ENCODE measurements at places on chromosomes 11 and 22.
A peak's percentile ranks its signal among the peaks of the same experiment; 100 is the strongest.

- ATAC-seq, result peak; percentile 1
These were observed 5.7 kb downstream of the SLC39A13 start for GRCh38 chr11:47413908-47414684.

GRCh38 chr22:30191040-30191701 is 55.4 kb downstream of the LIF start:
- no peak for ATAC-seq

DNA sequence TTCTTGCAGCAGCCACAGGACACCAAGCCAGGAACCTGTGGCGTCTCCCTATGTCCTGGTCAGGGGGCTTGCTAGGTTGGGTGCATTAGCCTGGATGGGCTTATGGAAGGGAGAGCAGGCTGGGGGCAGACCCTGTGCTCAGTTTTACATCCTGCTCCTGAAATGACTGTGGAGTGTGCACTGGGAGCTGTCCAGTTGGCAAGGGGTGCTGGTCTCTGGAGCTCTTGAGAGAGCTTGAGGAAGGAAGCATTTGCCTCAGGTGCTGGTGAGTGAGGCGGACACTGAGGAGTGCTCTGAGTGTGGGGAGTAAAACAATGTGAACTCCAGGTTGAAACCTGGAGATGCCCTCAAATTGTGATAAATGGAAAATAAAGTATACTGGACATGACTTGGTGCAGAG is 3.4 kb downstream of the SCGB1D4 start:
- no peak for ATAC-seq

GRCh38 chr11:28984231-28984630 is 876.0 kb downstream of the METTL15 start:
- no peak for ATAC-seq

- peak; percentile 88 for ATAC-seq
These were observed 27.2 kb upstream of the TTC28 start for GRCh38 chr22:28706845-28707244.

DNA sequence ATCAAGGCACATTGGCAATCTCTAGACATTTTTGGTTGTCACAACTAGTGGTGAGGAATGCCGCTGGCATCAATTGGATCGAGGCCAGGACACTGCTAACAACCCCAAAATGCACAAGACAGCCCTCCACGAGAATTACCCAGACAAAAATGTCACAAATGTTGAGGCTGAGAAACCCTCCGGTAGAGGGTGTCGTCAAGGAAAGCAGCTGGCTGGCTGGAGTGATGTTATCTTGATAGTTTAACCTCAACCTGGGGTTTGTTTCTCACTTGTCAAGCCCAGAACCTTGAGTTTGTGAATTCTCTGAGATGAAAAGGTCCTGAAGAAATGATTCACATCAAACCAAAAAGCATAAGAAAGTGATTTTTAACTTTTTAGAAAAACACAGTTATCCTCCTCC is 21.1 kb upstream of the TMPRSS13 start:
- peak; percentile 64 for ATAC-seq

- ATAC-seq, result no peak
These were observed 4.4 kb downstream of the NCAM1 start for GRCh38 chr11:112965656-112966055.

DNA sequence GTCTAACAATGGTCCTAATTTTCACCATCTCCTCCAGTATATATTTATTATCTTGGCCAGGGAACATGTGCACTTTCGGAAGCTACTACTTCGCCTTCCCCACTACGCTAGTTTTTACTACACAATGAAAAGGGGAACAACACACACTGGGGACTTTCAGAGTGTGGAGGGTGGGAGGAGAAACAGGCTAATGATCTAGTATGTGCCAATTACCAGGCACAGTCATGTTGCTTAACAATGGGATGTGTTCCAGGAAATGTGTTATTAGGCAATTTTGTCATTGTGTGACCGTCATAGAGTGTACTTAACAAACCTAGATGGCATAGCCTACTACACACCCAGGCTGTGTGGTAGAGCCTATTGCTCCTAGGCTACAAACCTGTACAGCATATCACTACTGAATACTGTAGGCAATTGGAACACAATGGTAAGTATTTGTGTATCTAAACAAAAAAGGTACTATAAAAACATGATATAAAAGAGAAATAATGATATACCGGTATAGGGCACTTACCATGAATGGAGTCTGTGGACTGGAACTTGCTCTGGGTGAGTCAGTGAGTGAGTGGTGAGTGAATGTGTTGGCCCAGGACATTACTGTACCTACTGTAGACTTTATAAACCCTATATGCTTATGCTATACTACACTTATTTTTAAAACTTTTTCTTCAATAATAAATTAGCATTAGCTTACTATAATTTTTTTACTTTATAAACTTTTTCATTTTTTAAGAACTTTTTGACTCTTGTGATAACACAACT is 20.1 kb upstream of the CUL5 start:
- ATAC-seq, result peak; percentile 41

DNA sequence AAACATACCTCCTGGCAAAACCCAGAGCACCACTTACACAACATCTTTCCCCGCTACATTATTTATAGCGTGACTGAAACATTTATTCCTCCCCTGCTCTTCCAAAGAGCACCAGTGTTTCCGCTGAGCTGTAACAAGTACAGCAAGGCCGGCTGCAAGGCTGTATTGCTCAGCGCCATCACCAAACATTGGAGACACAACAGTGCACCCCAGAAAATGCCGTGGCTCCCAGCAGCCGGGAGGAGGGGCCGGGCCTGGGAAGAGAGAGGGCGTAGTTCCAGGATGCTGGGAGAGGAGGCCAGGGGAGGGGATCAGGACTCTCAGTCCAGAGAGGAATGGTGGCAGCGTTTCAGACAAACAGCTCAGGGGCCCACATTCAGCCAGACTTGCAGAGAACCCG is 133.2 kb downstream of the DSCAML1 start:
- no peak for ATAC-seq

GRCh38 chr11:44993971-44994704 is 43.5 kb upstream of the TP53I11 start:
- ATAC-seq, result no peak

DNA sequence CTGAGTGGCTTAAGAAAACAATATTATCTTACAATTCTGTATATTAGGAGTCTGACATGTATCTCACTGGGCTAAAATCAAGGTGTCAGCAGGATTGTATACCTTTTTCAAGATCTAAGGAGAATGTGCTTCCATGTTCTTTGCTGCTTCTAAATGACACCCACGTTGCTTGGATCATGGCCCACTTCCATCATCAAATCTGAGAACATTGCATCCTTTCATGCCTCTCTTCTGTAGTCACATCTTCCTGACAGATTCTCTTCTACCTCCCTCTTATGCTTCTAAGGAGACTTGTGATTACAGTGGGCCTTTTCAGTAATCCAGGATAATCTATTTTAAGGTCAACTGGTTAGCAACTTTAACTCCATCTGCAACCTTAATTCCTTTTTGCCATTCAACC is 499.4 kb downstream of the FAM181B start:
- ATAC-seq, result no peak

- ATAC-seq, result no peak
These were observed 17.1 kb upstream of the SYTL2 start for GRCh38 chr11:85827748-85828639.

DNA sequence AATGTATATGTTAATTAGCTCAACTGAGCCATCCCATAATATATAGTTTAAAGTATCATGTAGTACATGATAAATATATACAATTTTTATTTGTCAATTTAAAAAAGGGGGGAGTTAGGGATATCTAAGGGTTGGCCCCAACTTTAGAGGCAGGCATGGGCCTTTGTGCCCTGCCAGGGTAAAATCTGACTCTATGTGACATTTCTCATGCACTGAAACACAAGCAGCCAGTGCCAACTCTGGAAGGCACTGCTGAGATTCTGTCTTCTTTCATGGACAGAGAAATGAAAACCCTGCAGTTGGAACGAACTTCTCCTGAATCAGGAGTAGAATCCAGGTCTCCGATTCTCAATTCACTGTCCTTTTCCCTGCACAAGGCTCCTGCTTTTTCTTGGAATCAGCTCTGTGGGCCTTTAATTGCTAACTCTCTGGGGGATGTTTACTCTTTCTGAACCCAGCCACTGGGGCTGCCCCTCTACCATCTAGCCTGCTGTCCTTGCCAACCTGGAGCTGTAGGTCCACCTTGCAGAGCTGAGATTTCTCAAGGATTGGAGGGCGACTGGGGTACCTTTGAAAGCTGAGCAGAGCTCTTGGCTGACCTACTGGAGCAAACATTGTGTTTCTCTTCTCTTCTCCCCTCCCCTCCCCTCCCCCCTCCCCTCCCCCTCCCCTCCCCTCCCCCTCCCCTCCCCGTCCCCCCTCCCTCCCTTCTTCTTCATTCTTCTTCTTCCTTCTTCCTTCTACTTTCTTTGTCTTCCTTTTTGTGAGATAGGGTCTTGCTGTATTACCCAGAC is 26.7 kb downstream of the SLC5A1 start:
- ATAC-seq, result no peak

DNA sequence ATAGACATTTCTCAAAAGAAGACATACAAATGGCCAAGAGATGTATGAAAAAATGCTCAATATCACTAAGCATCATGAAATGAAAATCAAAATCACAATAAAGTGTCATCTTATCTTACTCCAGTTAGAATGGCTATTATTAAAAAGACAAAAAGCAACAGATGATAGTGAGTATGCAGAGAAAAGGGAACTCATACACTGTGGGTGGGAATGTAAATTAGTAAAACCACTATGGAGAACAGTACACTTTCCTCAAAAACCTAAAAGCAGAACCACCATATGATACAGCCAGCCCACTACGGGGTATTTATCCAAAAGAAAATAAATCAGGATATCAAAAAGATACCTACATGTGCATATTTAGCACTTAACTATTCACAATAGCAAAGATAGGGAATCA is 700.0 kb upstream of the ANO5 start:
- ATAC-seq, result no peak

Data from stimulated activated memory B cell treated with anti-CD40 and anti-IgM and Interleukin-4, amounts not matched to agents 10 μg/mL and 1 μg/mL and 100 μg/mL, for 72 hours (primary cell).